Mucosa of descending colon (tissue), 3 donors: ENCODE measurements at places on chromosomes 3 and 15.

- no peak for DNase-seq
Measured at GRCh38 chr15:85137489-85138168, 156.0 kb downstream of the PDE8A start.

DNA sequence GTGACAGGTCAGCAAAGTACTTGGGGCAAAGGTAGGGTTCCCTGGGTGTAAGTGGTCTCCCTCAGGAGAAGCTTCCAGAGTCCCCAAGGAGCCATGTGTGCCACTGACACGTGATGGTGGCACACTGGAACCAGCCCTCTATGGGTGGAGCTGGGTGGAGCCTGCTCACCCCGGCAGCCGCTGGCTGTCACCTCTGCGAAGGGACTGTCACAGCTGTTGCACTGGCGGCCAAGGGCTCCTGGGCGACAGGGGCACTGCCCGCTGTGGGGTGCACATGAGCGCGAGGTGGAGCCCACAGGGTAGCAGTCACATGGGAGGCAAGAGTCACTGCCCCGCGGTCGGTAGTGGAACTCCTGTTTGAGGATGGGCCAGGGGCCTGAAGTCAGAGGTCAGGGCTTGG lies 12.0 kb downstream of the CELSR3 start:
- no peak for DNase-seq

DNA sequence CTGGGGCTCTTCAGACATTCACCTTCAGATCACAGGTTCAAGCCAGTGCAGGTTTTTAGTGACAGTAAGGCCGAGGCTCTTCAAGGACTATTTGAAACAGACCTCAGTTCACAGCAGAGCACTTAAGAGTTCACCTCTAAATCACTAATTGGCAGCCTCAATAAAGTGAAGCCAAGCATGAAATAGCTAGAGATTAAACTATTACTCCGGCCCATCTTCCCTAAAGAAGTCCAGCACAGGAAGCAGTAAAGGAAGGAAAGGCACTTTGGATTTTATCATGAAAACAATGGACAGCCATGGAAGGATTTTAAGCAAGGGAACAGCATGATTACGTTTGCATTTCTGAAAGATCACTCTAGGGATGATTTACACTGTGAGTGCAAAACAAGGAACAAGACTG lies 27.6 kb upstream of the ARL6 start:
- no peak for DNase-seq

DNA sequence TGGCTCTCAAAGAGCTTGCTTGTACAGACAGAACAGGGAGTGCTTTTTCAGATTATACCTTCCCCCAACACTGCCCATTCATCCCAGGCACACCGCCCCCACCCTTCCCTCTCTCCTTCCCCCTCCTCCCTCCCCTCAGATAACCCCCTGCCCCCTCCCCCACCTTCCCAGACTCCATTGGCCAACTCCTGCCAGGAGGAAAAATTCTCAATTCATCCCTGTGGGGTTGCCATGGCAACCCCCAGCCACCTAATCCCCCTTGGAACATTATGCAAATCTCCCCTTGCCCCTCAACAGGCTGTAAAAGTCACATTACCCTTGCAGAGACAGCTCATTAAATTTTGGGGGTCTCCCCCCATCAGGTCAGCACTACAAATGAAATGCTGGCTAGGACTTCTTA lies 14.3 kb downstream of the TLE3 start:
- DNase-seq = no peak

DNA sequence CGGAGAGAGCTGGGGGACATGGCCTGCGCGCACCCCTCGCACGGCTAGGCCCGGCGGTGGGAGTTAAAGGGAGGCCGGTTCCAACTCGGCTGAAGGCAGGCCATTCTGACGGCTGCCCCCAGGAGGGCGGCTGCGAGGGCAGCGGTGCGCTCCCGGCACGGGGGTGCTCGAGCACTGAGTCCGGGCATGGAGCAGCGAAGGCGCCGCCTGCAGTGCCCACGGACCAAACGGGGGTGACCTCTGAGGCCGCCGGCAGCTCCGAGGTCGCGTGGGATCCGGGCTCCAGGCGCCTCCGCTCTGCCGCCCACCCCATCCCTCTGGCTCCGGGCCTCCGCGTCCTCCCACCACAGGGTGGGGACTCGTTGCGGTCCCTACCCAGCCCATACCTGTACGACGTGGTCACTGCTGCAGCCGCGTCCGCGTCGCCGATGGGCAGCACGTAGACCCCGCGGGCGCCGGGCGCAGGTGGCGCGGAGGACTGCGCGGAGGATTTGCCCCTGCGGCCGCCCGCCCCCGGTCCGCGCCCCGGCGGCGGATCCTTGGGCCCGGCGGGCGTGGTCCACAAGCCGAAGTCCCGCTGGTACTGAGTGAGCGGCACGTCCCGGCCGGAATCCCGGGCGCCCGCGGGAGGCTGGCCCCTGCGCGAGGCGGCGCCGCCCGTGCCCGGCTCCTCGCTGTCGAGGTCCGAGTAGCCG lies 469 bp downstream of the MAP6D1 start:
- no peak for DNase-seq

- no peak for DNase-seq
Measured at GRCh38 chr3:146164506-146164905, 3.5 kb upstream of the PLOD2 start.

GRCh38 chr3:40624189-40624769 lies 99.5 kb downstream of the ZNF621 start:
- no peak for DNase-seq

GRCh38 chr3:136141291-136141785 lies 54.8 kb downstream of the MSL2 start:
- DNase-seq = no peak

DNA sequence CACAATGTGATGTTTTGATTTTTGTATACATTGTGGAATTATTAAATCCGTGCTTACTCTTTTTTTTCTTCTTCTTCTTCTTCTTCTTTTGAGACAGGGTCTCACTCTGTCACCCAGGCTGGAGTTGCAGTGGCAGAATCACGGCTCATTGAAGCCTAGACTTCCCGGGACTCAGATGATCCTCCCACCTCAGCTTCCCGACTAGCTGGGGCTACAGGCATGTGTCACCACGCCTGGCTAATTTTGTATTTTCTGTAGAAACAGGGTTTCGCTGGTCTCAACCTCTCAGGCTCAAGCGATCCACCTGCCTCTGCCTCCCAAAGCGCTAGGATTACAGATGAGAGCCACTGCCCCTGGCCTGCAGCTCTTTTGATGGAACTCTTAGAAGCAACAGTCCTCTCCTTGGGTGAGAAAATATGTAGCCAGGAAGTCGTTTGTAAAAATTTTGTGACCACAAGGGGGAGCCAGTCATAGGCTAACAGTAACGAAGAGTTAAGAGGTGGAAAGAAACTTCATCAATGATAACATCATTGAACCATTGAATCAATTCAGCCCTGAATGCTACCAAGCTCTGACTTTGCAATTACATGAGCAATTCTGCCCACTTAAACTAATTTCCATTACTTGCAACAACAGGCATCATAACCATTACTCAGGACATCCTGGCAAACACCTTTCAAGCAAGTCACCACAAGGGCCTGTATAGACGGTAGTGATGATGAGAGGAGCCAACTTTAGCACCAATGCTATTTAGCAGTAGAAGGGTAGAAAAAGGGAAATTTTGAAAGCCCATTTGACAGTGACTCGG lies 16.7 kb upstream of the CMTM7 start:
- no peak for DNase-seq

- DNase-seq = no peak
Measured at GRCh38 chr3:189635339-189635738, 4.2 kb downstream of the TP63 start.
